SJCRH30 (cell line): ENCODE measurements at places on chromosomes 5 and 9. TPM values are rescaled to one million over a fixed set of nuclear protein-coding genes. Genes with fewer than 3 reads are reported as not detected.

- H3K27me3 ChIP-seq, result no peaks in the 10 kb centered on the region
- no peak overlapping the region for H3K27ac ChIP-seq
- peaks cover 40% of the 10 kb centered on the region for H3K4me1 ChIP-seq
- H3K36me3 ChIP-seq, result peaks cover 6% of the 10 kb centered on the region; the same call in 1 of the 2 replicates
Measured at GRCh38 chr9:114281473-114282103, 41.3 kb upstream of the ORM1 start.

DNA sequence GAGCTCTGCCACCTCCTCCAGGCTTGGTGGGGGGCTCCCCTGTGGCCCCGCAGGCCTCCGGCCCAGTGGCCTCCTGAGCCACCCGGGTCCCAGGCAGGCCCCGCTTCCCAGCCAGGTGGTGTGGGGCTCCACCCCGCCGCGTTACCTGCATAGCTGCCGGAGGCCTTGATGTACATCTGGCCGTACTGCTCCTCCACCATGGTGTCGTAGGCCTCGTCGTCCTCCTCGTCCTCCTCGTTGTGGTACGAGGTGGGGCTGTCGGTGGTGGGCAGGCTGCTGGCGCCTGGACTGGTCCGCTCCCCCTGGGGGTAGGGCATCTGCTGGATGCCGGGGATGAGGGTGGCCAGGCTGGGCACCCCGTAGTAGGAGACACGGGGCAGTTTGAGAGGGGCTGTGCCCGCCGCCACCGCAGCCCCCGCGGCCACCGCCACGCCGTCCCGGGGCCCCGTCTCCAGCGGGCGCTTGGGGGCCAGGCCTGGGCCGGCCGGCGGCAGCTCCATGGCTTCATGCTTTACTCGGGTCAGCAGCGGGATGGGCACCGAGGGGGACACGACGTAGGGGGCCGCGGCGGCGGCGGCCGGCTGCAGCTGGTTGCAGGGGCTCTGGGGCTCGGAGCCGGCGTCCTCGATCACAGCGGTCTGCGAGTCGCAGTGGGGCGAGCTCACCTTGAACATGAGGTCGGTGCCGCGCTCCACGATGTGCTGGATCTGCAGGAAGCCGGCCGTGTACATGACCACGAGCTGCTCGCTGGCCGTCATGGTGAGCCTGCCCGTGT is 45.4 kb downstream of the NACC2 start:
- H3K4me1 ChIP-seq, result peaks cover 17% of the 10 kb centered on the region
- DNase-seq, result no peak
- no peak overlapping the region for H3K27ac ChIP-seq
- H3K27me3 ChIP-seq, result no peaks in the 10 kb centered on the region
- H3K4me3 ChIP-seq, result no peak overlapping the region

PCDHA12 gene
- total RNA-seq, result not detected in 2 replicates

NINJ1 gene
- total RNA-seq, result 24.6 and 27.1 TPM in 2 replicates

ARHGEF28 gene
- 5.2 and 5.8 TPM in 2 replicates for total RNA-seq
